Pancreas (tissue), 10 donors: ENCODE measurements at places on chromosomes 11 and 22.
A peak's percentile ranks its signal among the peaks of the same experiment; 100 is the strongest.

DNA sequence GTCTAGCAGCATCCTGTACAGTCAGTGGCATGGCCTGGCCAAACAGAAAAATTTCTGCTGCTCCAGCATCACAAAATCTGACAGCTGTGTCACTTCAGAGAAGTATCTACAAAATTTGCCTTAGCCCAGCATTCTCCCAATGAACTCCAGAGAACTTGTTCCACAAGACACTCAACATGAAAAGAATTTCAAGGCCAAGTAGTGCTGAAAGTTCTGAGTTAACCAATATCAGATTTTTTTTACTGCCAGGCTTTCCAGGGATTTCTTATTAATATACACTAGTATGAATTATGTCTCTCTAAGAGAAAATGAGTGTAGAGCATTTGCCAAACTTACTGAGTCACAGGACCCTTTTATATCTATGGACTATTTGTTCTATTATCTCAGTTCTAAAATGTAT, 68.8 kb downstream of the OR5AK2 start:
- no peak for DNase-seq

GRCh38 chr22:46696229-46696518, 41.9 kb downstream of the CERK start:
- no peak for DNase-seq

GRCh38 chr11:116696381-116696941, 76.3 kb downstream of the BUD13 start:
- DNase-seq = no peak

GRCh38 chr11:35963911-35964310, 20.0 kb downstream of the LDLRAD3 start:
- DNase-seq = no peak

DNA sequence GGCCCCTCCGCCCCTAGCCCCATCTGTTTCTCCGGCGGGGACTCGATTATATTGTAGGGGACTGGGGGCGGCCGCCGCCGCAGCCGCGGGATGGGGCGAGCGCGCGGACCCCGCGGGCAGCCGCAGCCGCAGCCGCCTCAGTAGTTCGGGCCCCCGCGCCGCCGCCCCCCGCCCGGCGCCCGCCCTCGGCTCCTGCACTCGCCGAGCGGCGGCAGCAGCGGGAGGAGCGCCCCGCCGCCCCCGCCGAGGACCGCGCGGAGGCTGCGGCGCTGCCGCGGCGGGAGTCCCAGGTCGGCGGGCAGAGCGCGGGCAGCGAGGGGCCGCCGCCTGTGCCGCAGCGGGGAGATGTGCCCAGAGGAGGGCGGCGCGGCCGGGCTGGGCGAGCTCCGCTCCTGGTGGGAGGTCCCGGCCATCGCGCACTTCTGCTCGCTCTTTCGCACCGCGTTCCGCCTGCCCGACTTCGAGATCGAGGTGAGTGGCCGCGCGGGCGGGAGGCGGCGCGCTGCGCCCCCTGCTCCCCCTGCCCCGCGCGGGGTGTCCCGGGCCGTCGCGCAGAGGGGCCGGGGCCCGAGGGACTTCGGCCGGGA, at the start of gene CECR2:
CECR2 (plus strand) TSS at position 22 of the 587 bp plus-strand sequence; CDS start at position 346, 324 bp downstream.
- peak; percentile 49 for DNase-seq

GRCh38 chr11:5369789-5370188, 13.8 kb upstream of the OR51M1 start:
- no peak for DNase-seq

DNA sequence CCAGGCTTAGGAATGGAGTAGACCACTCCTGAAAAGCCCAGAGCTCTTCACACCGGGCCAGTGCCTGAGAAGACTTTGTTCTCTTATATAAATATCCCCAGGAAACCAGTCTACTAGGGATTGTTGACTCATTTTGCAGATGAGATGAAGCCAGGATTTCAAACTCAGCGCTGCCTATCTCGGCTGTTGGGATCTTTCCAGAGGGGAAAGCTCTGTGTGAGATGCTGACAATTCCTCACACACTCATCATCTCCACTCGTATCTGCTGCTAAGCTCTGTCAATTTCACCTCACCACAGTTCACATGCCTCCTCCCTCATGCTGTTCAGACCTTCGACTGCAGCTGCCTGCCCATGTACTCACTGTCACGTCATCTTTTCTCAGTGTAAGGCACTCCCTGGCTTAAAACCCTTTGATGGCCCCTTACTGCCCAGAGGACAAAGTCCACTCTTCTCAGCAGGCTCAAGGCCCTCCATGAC, 12.5 kb downstream of the USH1C start:
- no peak for DNase-seq

- no peak for DNase-seq
Measured at GRCh38 chr11:94457118-94458029, 36.3 kb downstream of the MRE11 start.

- DNase-seq = no peak
Measured at GRCh38 chr11:100512475-100512874, 174.6 kb upstream of the ARHGAP42 start.

GRCh38 chr22:44947846-44948245, 62.0 kb downstream of the PHF21B start:
- DNase-seq = no peak

DNA sequence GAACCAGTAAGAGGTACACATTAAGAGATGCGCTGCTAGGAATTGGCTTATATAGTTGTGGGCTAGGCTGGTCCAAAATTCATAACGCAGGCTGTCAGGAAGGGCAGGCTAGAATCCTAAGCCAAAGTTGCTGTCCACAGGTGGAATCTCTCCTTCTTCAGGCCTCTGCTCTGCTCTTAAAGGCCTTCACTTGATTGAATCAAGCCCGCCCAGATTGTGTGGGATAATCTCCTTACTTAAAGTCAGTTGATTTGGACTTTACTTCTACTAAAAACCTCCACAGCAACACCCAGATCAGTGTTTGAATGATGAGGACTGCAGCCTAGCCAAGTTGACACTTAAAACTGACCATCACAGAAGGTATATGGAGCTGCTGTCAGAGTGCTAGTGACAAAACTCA, 68.8 kb downstream of the LRRC32 start:
- DNase-seq = no peak

- no peak for DNase-seq
Measured at GRCh38 chr11:59380263-59381059, 21.8 kb downstream of the OR5AN1 start.

DNA sequence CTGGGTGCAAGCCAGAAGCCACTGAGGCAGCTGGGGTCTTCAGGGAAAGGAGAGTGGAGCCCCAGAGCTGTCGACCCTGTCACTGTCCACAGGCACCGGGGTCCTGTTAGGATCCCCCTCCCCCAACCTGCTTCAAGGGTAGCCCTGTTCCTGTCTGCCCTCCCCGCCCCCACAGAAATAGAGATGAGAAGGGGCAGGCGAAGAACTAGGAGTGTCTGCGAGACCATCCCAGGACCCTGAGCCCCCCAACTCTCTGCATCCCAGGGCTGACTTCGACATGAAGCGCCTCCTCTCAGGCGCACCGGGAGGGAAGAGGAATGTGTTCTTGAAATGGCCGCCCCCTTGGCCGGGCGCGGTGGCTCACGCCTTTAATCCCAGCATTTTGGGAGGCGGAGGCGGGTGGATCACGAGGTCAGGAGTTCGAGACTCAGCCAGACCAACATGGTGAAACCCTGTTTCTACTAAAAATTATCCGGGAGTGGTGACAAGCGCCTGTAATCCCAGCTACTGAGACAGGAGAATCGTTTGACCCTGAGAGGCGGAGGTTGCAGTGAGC, 607 bp upstream of the ZNF70 start:
- DNase-seq = no peak

GRCh38 chr11:100831929-100832494, 144.9 kb downstream of the ARHGAP42 start:
- no peak for DNase-seq

DNA sequence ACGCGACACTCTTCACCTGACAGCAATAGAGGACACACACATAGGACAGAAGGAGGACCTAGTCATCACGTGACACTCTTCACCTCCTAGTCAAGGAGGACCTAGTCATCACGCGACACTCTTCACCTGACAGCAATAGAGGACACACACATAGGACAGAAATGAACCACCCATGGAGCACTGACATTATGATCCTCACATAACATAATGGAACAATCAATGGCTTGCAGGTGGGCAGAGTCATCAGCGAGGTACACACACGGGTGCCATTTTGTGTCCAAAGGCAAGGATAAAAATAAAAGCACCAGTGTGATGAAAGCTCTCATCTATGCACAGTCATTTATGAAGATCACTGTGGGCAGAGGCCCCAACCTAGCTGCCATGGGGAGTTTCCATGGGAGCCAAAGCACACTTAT, 354.7 kb downstream of the LARGE1 start:
- no peak for DNase-seq

DNA sequence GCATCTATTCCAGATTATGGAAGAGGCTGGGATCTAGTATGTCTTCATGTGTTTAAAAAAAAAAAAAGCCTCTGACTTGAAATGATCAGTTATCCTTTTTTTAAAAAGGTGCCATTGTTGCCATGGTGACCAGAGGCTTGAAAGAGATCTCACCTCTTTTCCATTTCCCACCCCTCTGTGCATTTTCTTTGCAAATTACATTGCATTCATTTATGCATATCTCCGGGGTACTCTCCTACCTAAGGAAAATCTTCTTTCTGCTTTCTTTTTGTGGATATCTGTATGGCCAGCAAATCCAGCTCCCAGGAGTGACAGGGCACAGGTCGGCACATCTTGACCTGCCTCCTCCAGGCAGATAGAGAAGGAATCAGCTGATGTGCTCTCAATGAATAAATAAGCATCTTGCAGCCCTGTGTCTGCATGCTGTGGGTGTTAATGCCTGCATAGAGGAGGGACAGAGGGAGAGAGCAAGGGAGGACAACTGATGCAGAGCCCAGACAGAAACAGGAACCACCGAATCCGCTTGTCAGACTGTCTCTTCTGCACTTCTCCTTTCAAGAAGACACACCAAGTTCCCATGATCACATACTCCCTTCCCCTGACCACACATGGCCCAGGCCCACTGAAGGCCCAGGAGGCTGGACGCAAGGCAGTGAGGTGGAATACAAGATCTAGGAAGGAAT, 50.9 kb downstream of the CWC15 start:
- no peak for DNase-seq

DNA sequence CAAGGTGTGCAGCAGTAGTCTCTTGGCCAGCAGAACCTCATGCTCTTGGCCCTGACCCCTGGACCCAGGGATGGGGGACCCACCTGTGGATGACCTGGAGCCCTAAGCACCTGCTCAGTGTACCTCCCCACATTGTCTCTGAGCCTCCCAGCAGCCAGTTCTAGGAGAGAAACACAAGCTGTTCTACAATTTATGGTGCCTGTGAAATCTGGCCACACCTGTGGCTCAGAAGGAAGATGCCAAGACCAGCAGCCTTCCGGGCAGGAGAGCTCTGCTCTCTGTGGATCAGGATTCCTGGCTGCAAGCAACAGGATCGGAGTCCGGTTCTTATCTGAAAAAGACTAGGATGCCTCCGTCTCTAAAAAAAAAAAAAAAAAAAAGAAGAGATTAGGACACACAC, 103.6 kb upstream of the ANO1 start:
- no peak for DNase-seq

DNA sequence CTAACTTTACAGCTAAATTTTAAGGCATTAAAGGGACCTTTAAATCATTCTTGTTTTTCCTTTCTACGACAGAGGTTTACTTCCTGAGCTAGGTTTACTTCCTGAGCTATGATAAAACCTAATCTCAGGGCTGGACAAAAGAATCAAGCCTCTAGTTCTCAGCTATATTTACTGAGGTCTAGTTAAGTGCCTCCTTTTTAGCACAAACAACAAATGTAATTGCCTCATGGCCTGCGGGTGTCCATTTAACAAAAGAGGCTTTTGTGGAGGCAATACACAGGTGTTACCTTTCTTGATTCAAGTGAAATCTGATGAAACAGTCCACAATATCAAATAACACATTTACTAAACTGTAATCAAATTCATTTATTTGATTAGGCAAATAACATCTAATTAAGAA, 67.3 kb downstream of the IMMP1L start:
- no peak for DNase-seq

- no peak for DNase-seq
Measured at GRCh38 chr22:22717664-22718063, 73.2 kb downstream of the GGTLC2 start.

DNA sequence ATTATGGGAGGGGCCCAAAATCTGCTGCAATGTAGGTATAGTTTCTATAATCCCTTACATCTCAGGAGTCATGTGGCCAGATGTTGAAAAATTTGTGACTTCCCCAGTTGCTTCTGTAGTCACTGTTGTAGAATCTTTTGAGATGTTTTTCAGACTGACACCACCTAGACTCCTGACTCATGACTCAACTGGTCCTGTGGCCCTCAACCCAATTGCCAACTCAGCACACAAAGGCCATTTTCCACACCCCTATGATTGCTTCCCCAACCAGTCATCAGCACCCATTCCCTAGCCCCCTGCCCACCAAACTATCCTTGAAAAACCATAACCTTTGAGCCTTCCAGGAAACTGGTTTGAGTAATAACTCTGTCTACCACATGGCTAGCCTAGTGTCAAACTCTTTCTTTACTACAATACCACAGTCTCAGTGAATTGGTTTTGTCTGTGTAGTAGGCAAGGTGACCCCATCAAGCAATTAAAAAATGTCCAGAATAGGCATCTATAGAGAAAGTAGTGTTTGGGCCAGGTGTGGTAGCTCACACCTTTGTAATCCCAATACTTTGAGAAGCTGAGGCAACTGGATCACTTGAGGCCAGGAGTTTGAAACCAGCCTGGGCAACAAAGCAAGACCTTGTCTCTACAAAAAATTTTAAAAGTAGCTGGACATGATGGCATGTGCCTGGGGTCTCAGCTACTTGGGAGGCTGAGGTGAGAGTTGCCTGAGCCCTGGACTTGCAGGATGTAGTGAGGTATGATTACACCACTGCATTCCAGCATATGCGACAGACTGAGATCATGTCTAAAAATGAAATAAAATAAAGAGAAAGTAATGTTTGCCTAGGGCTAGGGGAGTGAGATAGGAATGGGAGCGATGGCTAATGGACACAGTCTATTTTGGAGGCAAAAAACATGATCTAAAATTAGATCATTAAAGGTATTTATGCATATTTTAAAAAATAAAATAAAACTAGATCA, 24.1 kb upstream of the FEZ1 start:
- no peak for DNase-seq

DNA sequence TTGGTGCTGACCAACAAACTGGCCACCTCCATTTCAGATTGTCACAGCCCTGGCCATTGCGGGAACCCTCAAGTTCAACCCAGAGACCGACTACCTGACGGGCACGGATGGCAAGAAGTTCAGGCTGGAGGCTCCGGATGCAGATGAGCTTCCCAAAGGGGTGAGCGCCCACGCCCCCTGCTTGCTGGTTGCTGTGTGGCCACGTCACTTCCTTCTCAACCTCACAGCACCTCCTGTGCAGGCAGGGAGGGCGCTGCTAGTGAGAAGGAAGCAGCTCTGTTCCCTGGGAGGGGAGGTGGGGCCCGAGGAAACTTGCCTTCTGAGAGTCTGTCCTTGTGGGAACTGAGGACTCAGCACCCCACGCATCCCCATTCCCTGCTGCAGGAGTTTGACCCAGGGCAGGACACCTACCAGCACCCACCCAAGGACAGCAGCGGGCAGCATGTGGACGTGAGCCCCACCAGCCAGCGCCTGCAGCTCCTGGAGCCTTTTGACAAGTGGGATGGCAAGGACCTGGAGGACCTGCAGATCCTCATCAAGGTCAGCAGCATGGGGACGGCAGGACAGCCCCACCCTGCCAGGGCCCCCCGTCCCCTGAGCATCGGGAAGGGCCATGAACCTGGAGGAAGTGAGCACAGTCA, 19.3 kb downstream of the POLR3H start:
- DNase-seq = no peak
